ENCODE measurements at places on chromosomes 2 and 18.

GRCh38 chr2:168718622-168719021 lies 83.8 kb upstream of the NOSTRIN start:
- no peak for DNase-seq

DNA sequence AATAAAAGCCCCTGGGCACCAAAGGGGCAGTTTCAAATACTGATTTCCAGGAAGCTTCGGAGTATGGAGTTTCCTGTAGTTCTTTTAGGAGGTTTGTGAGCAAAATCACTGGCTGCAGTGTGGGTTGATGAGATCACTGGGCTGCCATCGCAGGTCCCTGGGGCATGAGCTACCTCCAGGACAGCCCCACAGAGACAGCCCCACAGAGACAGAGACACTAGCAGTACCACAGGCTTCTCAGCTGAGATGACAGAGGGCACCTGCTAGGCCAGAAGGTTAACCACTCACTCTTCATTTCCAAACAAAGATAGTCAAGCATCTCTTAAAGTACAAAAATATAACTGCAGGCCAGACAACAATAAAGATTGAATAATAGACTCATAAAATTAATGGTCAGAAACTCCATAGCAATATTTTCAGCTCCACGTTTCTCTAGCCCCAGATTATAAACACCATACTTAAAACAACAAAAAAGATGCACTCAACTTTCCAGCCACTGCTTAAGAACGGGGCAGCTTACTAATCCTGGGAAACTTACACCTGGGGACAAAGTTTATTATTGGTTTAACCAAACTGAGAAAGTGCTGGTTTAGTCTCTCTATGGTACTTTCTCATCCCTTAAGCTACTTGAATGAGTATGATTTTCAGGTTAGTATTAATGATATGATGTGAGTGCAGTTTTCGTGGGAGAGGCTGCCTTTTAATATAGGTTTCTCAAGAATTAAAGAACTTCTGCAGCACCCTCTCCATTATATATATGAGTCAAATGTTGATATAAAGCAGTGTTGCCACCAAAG lies 11.6 kb downstream of the AFF3 start:
- DNase-seq, result no peak

GRCh38 chr2:236558036-236558435 lies 11.6 kb upstream of the ACKR3 start:
- no peak for DNase-seq

DNA sequence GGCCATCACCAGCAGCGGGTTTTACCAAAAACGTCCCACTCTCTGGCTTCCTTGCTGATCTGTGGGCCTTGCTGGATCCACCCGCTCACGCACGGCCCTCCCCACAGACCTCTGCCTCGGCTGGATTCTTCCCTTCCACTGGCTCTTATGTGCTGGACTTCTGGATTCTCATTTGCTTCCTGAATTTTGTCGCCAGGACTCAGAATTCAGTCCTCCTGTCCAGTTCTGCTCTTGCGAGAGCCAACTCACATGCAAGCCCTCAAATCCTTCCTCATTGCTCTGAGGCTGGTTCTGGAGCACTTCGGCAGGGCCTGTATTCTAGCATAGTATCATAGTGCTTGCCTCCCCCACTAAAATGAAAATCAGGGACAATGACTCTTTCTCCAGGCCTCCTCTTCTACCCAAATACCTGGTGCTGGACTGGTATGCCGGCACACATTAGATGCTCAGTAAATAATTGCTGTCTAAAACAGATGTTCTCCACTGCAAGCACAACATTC lies 115.5 kb downstream of the ATL2 start:
- DNase-seq, result no peak

GRCh38 chr2:155502766-155503165 lies 804.3 kb downstream of the KCNJ3 start:
- DNase-seq, result no peak

- DNase-seq, result no peak
These were observed 111.6 kb upstream of the LTBP1 start for GRCh38 chr2:32835148-32835547.

DNA sequence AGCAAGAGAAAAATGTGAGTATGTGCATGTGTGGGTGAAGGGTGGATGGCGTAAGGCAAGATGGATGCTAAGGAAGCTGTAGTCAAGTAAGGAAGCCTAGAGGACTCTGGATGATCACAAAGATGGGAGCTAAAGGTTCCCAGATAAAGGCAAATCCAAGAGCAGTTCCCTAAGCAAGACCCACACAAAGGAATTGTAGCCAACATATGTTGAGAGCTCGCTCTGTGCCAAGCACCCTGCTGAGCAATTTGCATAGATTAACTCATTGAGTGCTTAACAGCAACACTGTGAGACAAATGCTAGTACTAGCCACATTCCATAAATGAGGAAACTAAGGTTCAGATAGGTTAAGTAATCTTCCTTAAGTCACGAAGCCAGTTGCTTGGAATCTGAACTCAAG lies 132.6 kb downstream of the C1D start:
- DNase-seq, result no peak

- DNase-seq, result no peak
These were observed 14.2 kb downstream of the SPR start for GRCh38 chr2:72901426-72901825.

DNA sequence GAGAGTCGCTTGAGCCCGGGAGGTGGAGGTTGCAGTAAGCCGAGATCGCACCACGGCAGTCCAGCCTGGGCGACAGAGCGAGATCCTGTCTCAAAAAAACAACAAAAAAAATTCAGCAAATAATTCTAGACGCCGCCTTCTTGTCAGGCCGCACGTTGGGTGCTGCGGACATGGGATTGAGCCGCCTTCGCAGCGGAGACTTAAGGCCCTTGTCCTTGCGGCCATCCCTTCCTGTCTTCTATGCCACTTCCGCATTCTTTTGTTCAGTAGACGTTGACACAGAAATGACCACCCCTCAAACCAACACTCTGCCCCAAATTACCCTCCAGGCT lies 15.8 kb downstream of the PTPN18 start:
- no peak for DNase-seq

DNA sequence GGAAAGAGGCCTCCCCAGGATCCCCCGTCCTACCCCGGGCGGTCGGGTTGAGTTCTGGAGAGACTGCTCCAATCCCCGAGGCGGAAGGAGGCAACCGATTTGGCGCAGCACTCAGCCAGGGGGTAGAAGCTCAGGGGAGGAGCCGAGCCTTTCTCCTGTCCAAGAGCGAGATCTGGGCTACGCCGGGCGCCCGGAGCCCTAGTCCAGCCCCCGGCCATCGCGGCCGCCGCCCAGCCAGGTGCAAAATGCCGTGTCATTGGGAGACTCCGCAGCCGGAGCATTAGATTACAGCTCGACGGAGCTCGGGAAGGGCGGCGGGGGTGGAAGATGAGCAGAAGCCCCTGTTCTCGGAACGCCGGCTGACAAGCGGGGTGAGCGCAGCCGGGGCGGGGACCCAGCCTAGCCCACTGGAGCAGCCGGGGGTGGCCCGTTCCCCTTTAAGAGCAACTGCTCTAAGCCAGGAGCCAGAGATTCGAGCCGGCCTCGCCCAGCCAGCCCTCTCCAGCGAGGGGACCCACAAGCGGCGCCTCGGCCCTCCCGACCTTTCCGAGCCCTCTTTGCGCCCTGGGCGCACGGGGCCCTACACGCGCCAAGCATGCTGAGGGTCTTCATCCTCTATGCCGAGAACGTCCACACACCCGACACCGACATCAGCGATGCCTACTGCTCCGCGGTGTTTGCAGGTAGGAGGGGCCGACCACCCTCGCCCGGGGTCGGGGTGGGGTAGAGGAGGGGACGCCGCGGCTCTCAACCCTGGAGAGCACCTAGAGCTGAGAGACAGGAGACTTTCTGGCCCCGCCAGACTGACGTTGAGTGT lies at the start of gene DYSF:
TSS of gene DYSF (plus strand) at position 158 of the 817 bp plus-strand sequence.
- DNase-seq, result peak; percentile 23

GRCh38 chr2:225532096-225532495 lies 132.6 kb downstream of the NYAP2 start:
- no peak for DNase-seq

GRCh38 chr2:217685255-217685605 lies 317.6 kb downstream of the TNS1 start:
- no peak for DNase-seq

GRCh38 chr18:79484661-79485621 lies 89.2 kb downstream of the NFATC1 start:
- no peak for DNase-seq

DNA sequence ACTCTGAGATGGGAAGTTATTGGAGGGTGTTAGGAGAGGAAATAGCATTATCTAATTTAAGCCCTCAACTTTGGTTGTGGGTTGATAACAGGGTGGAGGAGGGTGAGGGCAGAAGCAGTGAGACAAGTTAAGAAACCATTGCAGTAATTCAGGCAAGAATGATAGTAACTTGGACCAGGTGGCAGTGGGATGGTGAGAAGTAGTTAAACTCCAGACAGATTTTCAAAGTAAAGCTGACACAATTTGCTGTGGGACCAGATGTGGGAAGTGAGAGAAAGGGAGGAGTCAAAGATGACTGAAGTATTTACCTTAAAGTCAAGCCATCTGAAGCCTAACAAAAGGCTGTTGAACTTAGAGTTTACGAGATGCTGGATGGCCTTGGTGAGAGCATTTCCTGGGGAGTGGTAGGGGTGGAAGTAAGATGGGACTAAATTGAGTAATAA lies 163.2 kb upstream of the KLF7 start:
- DNase-seq, result no peak

DNA sequence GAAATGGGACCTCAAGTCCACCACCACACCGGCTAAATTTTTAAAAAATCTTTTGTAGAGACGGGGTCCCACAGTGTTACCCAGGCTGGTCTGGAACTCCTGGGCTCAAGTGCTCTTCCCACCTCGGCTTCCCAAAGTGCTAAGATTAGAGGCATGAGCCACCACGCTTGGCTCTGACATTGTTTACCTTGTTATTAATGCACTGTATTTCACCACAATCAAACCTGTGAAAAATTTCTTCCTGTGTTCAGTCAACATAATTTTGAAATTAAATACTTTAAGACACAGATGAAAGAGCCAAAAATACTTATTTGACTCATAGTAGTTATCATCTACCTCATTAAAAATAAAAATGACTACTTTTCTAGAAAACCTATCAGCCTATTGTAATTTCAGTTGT lies 16.0 kb upstream of the FAM124B start:
- DNase-seq, result no peak

GRCh38 chr18:79583984-79584401 lies 95.6 kb upstream of the CTDP1 start:
- DNase-seq, result no peak

GRCh38 chr2:30910686-30911085 lies 103.4 kb upstream of the CAPN13 start:
- DNase-seq, result no peak

GRCh38 chr18:13159579-13159978 lies 59.0 kb upstream of the LDLRAD4 start:
- no peak for DNase-seq

DNA sequence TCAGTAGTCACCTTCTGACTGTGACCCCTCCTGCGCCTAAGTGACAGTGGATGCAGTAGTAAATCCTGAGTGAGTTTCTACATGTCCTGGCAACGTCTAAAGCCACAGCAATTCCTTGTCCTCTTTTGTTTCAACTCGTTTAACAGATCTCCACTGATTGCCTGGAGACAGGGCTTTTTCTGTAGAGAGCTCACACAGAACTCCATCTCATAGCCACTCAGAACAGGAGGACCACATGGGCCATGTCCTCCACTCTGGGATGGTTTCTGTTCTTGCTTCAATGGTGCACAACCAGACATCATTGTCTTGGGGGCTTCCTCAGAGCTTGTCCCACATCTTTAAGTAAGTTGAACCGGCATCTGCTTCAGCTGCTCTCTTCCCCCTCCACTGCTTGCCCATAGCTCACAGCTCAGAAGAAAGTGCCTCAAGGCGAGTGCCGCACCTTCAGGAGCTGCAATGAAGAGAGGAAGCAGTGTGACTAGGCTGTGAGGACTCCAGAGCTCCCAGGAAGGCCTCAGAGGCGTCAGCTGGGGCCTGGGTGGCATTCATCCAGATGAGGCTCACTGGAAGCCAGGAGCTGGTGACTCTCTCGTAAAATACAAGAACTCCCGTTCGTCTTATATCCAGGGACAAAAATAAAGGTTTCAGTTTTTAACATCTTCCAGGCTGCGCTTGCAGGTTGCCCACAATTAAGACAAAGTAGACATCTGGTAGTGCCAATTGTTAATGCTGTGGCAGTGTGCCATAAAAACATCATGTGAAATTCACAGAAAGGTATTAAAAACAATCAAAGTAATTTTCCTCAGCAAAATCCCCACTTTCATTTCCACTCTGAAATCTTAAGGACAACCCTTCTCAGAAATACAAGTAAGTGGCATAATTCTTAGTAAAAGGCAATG lies 37.3 kb downstream of the ST3GAL5 start:
- DNase-seq, result no peak

DNA sequence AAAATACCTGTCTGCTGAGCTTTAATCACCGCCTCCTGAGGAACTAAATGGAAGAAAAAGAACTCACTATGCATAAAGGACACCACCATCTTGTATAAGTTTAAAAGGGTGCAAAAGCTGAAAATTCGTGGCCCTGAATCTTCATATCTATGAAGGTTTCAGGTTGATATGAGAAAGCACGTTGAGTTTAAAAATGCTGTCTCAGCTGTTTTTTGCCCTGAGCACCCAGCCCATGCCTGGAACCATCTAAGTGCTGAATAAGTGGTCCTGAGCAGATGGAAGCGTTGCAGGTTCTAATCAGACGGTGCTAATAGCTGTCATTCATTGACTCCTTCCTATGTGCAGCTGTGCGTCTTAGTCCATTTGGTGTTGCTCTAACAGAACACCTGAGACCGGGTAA lies 467.4 kb downstream of the EIPR1 start:
- no peak for DNase-seq

GRCh38 chr2:152420363-152420762 lies 85.4 kb downstream of the FMNL2 start:
- DNase-seq, result no peak

GRCh38 chr18:21298351-21298750 lies 56.3 kb downstream of the GREB1L start:
- no peak for DNase-seq

DNA sequence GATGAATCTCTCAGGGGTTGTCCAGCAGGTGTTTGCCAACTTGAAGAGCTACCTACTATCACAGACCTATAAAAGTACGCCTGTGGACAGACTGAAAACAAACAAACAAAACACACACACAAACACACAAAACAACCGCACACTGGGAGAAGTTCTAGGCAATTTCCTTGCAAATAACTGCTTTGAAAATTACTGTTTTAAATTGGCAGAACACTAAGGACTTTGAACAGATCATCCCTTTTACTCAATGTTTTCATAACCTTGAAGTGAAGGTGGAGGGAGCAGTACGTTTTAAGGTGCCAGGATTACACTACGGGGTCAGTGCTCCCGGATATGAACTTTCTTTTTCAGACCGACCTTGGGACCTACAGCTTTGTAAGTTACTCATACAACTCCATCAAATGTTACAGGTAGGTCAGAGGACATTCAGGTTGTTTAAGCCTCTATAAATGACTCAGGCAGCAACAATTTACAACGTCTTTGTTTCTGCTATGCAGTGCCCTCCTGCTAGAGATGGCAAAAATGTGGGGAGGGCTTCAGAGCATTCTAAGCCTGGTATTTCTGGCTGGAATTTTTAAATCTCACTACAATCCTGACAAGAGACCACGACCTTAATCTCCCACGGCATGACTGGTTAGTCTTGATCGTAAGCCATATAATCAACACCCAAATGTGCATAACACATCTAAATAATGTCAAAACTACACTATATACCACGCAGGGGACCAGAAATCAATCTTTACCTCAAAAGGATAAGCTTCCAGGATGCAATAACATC lies 1.4 kb upstream of the SLC20A1 start:
- DNase-seq, result no peak

Measured in CD4-positive, alpha-beta T cell treated with Interferon gamma for 1 hour (primary cell).